Fibroblast of lung (primary cell): ENCODE measurements at places on chromosomes 1 and 21.

GRCh38 chr1:242239398-242239797 lies 240.5 kb upstream of the MAP1LC3C start:
- no peak for DNase-seq

- peak; percentile 57 for DNase-seq
Measured at GRCh38 chr1:10730985-10731384, 65.5 kb downstream of the CASZ1 start.

- no peak for DNase-seq
Measured at GRCh38 chr1:3391711-3392110, 62.8 kb upstream of the ARHGEF16 start.

DNA sequence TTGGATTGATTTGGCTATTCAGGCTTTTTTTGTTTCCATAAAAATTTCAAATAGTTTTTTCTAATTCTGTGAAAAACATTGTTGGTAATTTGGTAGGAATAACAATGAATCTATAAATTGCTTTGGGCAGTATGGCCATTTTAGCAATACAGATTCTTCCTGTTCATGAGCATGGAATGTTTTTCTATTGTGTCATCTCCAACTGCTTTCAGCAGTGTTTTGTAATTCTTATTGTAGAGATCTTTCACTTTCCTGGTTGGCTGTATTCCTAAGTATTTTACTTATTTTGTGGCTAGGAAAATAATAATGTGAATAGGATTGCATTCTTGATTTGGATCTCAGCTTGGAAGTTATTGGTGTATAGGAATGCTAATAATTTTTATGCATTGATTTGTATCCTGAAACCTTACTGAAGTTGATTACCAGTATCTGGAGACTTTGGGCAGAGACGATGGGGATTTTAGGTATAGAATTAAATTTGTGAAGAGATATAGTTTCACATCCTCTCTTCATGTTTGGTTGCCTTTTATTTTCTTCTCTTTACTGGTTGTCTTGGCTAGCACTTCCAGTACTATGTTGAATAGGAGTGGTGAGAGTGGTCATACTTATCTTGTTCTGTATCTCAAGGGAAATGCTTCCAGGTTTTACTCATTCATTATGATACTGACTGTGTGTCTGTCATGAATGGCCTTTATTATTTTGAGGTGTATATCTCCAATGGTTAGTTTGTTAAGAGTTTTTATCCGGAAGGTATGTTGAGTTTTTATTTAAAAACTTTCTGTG lies 57.3 kb downstream of the DRAM2 start:
- peak; percentile 10 for DNase-seq

DNA sequence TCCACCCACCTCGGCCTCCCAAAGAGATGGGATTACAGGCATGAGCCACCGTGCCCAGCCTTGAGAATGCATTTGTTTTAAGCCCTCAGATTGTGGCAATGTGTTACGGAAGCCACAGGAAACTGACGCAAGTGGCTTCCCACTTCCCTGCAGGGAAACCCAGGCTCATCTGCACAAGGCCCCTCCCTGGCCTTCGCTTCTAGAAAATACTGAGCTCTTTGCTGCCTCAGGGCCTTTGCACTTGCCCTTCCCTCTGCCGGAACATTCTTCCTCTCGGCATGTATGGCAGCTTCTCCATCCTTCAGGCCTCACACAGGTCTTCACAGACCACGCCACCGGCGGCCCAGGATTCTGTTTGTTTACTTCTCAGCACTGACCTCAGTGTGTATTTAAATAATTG lies 137.0 kb upstream of the TMEM51 start:
- no peak for DNase-seq

DNA sequence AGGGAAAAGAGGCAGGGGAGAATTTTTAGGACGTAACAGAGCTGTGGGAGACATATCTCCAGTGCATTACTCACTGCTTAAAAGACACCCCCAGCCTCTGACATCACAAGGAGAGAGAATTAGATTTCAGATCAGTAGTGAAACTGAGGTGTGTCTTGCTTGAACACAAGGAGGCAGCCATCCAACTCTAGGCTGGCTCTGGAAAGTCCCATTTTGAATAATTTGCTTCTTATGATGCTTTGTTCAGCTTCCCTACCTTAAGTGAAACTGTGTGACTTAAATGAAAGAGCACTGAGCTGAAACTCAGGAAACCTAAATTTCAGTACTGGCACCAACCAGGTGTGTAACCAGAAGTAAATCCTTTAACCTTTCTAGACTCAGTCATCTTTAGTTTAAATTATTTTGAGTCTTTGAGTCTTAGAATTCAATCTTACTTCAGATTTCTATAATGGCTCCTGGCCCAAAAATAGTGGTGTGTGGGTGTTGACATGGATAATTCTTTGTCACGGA lies 251.6 kb upstream of the SGIP1 start:
- peak; percentile 59 for DNase-seq

DNA sequence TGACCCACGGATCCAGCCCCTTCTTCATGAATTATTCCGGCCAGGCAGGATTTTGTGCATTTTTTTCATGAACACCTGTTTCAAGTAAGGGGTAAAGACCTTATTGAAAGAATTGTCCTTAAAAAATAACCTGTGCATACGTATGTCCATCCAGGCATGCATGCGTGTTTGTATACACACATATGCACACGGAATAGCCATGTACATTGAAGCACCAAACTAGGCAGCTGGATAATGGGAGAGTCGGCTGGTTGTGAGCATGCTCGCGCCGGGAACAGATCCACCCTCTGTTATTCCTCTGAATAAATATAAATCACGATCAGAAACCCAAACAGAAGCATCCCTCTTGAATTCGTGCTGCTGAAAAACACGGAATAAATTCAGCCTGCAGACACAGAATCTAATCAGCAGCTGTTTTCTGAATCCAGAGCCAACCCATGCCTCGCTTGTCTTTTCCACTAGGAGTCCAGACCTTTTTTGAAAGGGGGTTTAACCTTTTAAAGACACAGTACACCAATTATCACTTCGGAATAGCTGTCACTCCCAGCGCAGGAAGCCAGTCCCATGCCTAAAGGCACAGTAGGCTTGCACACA lies at the start of gene HIVEP3:
HIVEP3 (minus strand) TSS at position 473 of the 594 bp plus-strand sequence.
- DNase-seq = peak; percentile 47

DNA sequence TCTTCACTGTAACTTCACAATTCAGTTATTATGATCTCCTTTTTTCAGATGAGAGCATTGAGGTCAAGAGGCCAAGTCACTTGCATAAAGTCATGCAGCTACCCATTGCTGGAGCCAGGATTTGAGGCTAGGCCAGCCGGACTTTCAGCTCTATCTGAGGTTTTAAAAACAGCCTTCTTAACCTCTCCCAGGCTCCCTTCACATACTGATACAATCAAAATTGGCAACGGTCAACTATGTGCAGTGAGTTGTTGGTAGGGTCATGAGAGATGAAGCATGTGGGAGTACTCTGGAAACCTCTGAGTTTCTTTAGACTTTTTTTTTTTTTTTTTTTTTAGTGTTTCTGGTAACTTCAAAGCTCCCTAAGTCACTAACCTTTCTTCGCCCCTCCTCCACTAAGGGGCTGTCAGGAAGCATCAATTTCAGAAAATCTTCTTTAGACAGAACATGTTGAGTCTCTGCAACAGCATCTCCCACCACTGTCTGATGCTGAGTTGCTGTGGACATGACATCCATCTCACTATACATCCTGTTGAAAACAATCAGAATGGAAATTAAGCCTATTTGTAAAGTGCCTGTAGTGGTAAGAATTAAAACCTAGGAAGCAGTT lies 201.8 kb downstream of the SIPA1L2 start:
- DNase-seq = peak; percentile 71

DNA sequence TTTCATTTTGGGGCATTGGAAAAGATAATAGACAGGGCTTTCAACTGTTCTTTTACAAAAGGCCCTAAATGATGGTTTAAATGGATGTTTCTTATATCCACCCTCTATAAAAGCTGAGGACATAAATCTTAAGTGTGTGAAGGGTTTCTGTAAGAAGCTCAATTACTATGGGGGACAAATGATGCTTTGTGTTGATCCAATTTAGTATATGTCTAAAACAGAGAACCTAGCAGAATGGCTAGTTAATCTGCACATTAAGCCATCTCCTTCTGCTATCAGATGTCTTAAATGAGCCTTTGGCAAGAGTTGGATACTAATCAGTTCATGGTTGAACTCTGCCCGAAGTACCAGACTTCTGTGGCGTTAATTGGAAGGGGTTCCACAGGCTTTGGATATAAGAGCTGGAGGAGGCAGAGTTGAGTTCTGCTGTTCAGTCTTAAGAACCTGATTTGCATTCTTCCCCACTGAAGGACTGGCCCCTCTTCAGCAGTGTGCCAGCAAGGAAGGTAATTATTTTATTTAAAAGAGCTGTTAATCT lies 43.1 kb downstream of the PTGFRN start:
- no peak for DNase-seq

GRCh38 chr1:6454856-6455751 lies 10.9 kb downstream of the TNFRSF25 start:
- DNase-seq = no peak

DNA sequence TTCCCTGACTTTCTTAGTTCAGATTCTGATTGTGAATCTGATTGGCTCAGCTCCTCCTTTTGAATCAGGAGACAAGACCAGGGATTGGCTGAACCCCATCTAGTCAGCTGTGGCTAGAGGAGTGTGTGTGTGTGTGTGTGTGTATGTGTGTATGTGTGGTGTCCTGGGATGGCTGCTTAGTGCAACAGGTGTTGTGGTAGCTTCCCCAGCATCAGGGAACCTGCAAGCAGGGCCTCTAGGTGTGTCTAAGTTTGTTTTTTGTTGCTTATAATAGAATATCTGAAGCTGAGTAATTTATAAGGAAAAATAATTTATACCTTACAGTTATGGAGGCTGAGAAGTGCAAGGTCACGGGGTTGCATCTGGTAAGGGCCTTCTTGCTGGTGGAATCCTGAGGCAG lies 13.2 kb upstream of the ALPL start:
- DNase-seq = no peak

DNA sequence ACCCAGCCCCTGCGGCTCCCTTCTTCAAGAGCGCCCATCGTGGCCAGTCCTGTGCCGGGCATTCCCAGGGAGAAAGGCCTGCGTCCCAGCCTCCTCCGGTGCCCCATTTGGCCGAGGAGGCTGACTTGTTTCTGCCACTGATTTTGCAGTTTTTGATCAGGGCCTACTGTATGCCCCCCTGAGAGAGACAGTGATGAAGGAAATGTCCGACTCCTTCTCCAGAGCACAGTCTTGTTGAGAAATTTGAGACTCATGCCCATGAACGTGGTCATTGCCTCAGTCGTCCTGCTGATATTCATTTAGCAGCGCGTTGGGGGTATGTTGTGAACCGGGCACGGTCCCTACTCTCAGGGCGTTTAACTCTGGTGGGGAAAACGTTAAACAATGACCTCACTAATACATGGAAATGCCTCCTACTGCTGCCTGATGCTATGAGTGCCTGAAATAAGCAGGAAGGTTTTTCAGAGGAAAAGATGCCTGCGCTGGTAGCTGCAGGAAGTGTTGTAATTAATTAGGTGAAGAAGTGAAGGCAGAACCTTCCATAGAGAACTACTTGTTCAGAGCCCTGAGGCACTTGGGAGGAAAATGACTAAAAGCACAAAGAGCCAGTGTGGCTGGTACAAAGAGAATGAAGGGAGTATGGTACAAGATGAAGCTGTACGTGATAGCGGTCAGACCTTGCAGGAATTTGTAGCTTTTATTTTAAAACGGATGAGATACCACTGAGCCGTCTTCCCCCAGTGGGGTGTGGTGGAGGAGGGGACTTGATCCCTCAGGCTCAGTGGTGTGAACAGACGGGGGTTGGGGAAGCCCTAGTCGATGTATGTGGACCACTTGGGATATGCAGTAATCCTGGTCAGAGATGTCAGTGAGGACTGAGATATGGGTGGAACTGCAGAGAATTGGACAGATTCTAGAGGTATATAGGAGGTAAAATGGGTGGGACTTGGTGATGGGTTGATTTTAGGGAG lies 730 bp downstream of the ZCCHC17 start:
- DNase-seq = peak; percentile 11

- no peak for DNase-seq
Measured at GRCh38 chr1:67381154-67381553, 49.0 kb downstream of the SERBP1 start.

DNA sequence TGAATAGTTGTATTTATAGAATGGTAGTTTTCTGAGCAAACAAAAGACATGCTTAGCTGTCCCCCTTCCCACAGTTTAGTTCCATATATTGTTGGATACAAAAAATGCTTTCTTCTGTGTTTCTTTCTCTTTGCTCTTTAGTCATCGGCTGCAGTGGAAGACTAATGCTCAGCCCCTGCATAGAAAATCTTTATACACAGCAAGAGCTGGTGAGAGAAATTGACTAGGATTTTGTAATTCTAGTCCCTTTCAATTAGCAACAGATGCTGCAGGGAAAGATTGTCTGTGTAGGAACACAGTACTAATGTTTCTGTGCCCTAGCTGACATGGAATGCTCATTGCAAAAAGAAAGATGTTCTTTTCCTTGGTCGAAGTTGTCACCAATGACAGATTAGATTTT lies 200.9 kb downstream of the RPS6KC1 start:
- no peak for DNase-seq

DNA sequence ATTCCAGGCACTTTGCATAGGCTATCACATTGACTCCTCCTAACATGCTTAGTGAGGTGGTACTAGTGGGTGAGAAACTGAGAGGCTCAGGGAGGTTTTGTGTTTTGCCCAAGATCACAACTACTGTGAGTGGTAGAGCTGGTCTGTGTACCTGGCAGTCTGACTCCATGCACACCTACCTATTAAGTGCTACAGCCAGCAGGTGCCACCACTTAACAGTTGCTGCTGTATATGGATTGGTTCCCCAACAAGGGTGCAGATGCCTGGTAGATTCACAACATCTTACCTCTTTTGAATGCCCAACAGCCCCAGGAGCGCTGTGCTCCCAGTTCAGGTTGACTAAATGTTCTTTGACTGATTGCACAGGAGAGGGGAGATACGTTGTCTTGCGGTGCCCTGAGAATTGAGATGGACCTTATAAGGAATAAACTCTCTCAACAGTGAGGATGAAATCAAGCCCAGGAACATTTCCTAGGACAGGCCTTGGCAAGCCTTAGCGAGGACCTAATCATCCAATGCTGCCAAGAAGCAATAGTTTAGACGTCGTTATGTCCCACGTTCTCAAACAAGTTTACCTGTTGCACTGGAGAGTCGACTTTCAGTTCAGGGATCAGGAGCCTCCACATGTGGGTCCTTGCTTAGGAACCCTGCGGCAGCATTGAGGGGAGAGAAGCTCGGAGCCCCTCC lies 78.9 kb upstream of the F3 start:
- DNase-seq = no peak

GRCh38 chr1:4395158-4395557 lies 259.3 kb upstream of the AJAP1 start:
- DNase-seq = peak; percentile 55

GRCh38 chr1:103363008-103363365 lies 162.5 kb upstream of the RNPC3 start:
- no peak for DNase-seq

DNA sequence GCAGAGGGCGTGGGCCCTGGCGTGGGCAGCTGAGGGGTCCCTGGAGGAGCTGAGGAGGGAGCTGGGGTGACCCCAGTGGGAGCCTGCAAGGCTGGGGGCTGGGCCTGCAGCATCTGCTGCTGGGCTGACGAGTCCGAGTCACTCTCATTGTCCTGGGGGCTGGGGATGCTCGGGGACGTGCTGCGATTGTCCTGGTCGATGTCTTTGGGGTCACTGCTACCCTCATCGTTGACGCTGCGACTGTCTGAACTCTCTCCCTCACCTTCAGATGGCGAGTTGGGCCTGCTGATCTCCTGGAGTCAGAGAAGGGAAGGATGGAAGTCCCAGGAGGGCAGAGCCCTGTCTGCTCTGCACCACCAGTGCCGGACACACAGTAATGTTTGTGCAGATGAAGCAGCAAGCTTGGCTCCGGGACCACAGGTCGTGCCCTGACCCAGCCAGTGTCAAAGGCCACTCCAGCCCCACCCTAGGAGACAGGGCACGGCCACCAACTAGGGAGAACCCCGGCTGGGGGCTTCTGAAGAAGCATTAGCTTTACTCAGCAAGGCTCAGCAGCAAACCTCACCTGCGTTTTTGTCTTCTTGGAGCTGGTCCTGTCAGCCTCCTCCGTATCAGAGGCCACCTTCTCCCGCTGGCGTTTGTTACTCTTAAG lies 43.4 kb downstream of the SLC45A1 start:
- DNase-seq = no peak
